CD4-positive, CD25-positive, alpha-beta regulatory T cell (primary cell): ENCODE measurements at places on chromosomes 4 and X. TPM values are rescaled to one million over a fixed set of nuclear protein-coding genes. Genes with fewer than 3 reads are reported as not detected.

RAB40A gene
- not detected for total RNA-seq

FAM47A gene
- total RNA-seq: not detected

OTUD6A gene
- not detected for total RNA-seq

MAMLD1 gene
- total RNA-seq: 1.7 TPM

SSX2B gene
- total RNA-seq: not detected

MAGED4 gene
- total RNA-seq: 0.49 TPM

MAGEB17 gene
- not detected for total RNA-seq

BMP15 gene
- not detected for total RNA-seq

MAGEA4 gene
- not detected for total RNA-seq

CCNA2 gene
- 1.3 TPM for total RNA-seq

DNA sequence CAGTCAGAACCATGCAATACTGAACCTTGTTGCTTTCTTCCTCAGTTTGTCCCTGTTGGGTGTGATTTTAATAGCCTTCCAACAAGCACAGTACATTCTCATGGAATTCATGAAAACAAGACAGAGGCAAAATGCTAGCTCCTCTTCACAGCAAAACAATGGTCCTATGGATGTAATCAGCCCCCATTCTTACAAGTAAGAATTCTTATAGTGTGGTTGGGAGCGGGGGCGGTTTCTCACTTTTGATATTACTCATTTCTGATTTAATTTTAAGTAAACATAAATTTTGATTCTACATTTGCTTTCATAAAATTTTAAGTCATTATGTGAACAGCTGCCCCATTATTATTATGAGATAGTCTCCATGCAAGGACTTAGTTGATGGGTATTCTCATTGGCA is 80.8 kb upstream of the TLR2 start:
- peak; percentile 25 for DNase-seq
- H3K27ac ChIP-seq: no peak overlapping the region

DNA sequence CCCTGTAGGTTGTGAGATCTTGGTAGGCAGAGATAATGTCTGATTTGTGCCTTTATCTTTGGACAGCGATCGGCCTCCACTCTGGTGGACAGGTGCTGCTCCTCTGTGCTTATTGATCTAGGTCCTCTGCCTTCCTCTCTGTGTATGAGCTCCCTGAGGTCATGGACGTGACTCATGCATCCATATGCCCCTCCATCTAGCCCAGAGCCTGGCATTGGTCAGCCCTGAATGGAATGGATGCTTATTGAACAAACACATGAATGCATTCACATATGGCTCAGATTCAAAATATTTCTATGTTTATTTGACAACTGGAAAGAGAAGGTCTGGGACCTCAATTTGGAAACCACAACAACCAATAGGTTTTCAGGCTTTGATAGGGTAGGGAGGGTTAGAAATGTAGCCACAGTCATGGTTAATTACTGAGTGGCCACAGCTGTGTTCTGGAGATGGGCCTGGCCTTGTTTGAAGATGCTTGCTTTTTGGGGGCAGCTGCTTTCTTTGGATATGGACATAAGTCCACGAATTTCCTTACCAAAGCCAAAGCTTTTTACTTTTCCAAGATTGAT is 76.2 kb downstream of the SEL1L3 start:
- no peak overlapping the region for H3K27ac ChIP-seq
- no peaks in the 10 kb centered on the region for H3K4me1 ChIP-seq
- H3K27me3 ChIP-seq: no peaks in the 10 kb centered on the region
- H3K36me3 ChIP-seq: peaks cover 90% of the 10 kb centered on the region
- H3K4me3 ChIP-seq: no peak overlapping the region

DNA sequence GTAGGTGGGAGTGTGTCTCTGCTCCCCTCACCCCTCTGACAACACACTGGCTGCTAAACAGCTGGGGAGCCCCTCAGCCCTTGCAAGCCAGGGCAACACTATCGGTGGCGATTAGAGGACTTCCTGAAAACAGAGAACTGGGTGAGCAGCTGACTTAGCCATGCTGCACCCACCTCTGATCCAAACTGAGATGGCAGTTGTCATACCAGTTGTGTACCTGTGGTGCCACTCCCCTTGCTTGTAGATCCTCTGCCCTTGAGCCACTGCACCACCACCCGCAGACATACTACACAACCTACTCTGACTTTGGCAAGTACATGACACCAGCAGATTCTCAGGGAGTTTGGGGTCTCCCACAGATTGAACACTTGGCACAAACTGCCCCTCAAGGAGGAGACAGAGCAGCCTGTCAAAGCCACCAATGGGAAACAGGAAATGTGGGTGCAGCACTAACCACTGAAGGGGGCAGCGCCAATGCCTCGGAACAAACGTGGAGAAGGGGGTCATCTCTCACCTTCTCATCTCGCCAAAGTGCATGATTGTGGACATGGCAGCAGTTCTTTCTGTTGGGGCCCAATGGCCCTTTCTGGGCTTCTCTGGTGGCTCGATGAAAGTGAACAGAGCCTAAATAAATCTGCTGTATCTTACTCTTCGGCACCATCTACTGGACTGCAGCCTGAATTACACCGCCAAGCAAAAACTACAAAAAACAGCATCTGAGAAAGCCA is 119.8 kb downstream of the NEK1 start:
- no peak overlapping the region for H3K27ac ChIP-seq
- H3K4me1 ChIP-seq: no peaks in the 10 kb centered on the region
- H3K36me3 ChIP-seq: no peaks in the 10 kb centered on the region
- H3K27me3 ChIP-seq: no peaks in the 10 kb centered on the region
- no peak for DNase-seq

- no peaks in the 10 kb centered on the region for H3K36me3 ChIP-seq
- no peak overlapping the region for H3K27ac ChIP-seq
- no peak for DNase-seq
- H3K27me3 ChIP-seq: no peaks in the 10 kb centered on the region
These were observed 77.0 kb upstream of the ENPP6 start for GRCh38 chr4:184294606-184295133.

- no peak overlapping the region for H3K27ac ChIP-seq
- DNase-seq: no peak
- H3K27me3 ChIP-seq: no peaks in the 10 kb centered on the region
- no peak overlapping the region for H3K4me3 ChIP-seq
These were observed 66.2 kb downstream of the NCAPG start for GRCh38 chr4:17876943-17877342.

DNA sequence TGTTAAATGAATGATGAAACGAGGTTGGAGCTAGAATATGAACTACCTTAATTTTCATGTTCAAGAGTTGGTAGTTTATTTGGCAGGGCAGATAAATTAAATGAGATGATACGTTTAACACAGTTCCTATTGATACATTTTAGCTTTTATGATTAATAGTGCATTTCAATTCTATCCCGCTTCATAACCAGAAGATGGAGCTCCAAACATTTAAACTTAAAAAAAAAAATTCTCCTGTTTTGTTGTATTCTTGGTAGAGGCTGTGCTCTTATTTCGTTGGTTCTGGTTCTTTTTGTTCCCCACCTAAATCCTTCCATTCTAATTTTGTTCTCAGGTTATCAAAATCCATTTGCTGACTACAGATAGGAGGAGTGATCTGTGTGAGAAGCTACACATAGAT is 71.8 kb upstream of the PTPN13 start:
- no peak overlapping the region for H3K4me3 ChIP-seq
- no peak for DNase-seq
- H3K27ac ChIP-seq: no peak overlapping the region
- no peaks in the 10 kb centered on the region for H3K27me3 ChIP-seq
- H3K4me1 ChIP-seq: no peaks in the 10 kb centered on the region
- no peaks in the 10 kb centered on the region for H3K36me3 ChIP-seq

DNA sequence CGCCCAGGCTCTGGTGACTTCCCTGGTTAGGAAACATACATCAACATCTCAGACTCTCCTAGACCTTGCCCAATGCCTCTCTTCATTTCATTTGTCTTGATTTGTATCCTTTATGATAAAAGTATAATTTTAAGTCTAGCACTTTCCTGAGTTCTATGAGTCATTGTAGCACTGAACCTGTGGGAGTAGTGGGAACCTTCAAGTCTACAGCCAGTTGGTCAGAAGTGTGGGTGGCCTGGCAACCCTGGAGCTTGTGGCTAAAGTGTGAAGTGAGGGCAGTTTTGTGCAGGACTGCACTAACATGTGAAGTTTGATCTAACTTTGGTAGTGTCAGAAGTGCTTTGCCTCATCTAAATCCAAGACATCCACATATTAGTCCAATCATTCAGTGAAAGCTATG is 259.3 kb upstream of the IGFBP7 start:
- H3K27ac ChIP-seq: no peak overlapping the region
- H3K4me3 ChIP-seq: no peak overlapping the region
- no peaks in the 10 kb centered on the region for H3K36me3 ChIP-seq
- no peaks in the 10 kb centered on the region for H3K4me1 ChIP-seq

GRCh38 chr4:10259976-10260375 is 143.4 kb upstream of the WDR1 start:
- no peaks in the 10 kb centered on the region for H3K4me1 ChIP-seq
- no peak overlapping the region for H3K4me3 ChIP-seq
- no peak overlapping the region for H3K27ac ChIP-seq
- H3K27me3 ChIP-seq: peaks cover 3% of the 10 kb centered on the region

DNA sequence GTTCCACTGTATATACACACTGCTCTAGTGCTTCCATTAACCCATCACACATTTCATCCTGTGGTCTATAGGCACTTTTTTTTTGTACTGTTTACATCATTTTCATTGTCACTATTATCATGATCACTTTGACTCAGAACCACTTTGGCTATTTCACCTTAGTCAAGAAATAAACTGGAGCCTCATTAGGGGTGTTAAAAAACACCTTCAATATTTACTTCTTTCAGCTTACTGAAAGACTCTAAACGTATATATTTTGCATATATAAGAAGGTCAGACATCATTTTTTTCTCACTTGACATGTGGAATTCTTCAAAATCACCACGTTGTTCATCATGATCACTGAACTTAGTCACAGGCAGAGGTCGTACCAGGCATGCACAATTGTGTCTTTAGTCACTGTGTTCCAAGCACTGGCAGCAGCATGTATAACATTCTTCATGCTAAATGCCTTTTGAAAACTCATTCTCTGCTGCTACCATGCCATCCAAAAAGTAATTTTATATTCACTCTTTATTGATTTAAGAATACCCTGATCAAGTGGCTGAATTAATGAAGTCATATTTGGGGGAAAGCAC is 229.2 kb upstream of the ARSJ start:
- H3K4me1 ChIP-seq: no peaks in the 10 kb centered on the region
- H3K27me3 ChIP-seq: peaks cover 3% of the 10 kb centered on the region
- DNase-seq: no peak
- H3K36me3 ChIP-seq: no peaks in the 10 kb centered on the region
- no peak overlapping the region for H3K27ac ChIP-seq
- no peak overlapping the region for H3K4me3 ChIP-seq

- H3K27ac ChIP-seq: no peak overlapping the region
- DNase-seq: no peak
- H3K27me3 ChIP-seq: no peaks in the 10 kb centered on the region
- no peak overlapping the region for H3K4me3 ChIP-seq
- no peaks in the 10 kb centered on the region for H3K36me3 ChIP-seq
These were observed 138.8 kb downstream of the AREG start for GRCh38 chr4:74583757-74584156.

DNA sequence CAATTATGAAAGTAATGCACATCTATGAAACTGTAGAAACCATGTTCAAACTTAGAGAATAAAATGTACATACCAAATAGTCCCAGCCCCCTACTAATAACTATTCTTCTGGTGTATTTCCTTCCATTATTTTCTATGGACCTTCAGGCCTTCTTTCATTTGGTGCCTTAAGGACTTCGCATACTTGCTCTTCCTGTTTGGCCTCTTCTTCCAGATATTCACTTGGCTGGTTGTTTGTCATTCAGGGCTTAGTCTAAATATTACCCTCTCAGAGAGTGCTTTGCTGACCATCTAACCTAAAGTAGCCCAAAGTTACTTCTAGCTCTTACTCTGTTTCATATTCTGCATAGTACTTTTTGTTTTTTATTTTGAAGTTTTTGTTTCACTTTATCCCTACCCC is 70.3 kb upstream of the ARMCX2 start:
- no peak for DNase-seq
- no peak overlapping the region for H3K4me3 ChIP-seq
- no peaks in the 10 kb centered on the region for H3K27me3 ChIP-seq
- no peaks in the 10 kb centered on the region for H3K36me3 ChIP-seq
- H3K4me1 ChIP-seq: no peaks in the 10 kb centered on the region

- H3K4me3 ChIP-seq: no peak overlapping the region
- no peak overlapping the region for H3K27ac ChIP-seq
- H3K4me1 ChIP-seq: no peaks in the 10 kb centered on the region
- DNase-seq: no peak
These were observed 49.2 kb upstream of the UGT2A1 start for GRCh38 chr4:69702201-69702600.

DNA sequence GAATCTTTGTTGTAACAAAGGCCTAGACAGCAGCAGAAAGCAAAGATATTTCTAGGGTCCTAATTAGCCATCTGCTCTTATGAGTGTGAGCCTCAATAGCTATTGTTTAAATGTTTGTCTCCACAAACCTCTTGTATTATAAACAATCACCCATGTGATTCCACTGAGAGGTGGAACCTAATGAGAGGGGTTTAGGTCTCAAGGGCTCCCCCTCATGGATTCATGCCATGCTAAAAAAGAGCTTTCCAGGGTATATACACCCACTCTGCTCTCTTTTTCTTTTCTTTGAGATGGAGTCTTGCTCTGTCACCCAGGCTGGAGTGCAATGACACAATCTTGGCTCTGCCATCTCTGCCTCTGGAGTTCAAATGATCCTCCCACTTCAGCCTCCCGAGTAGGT is 42.1 kb downstream of the TRIM61 start:
- no peak overlapping the region for H3K27ac ChIP-seq
- H3K4me3 ChIP-seq: no peak overlapping the region
- DNase-seq: no peak
- no peaks in the 10 kb centered on the region for H3K4me1 ChIP-seq
- no peaks in the 10 kb centered on the region for H3K27me3 ChIP-seq

- no peaks in the 10 kb centered on the region for H3K27me3 ChIP-seq
- H3K4me1 ChIP-seq: no peaks in the 10 kb centered on the region
- no peak for DNase-seq
- H3K36me3 ChIP-seq: no peaks in the 10 kb centered on the region
- no peak overlapping the region for H3K4me3 ChIP-seq
These were observed 2329.9 kb downstream of the ARAP2 start for GRCh38 chr4:33914386-33914785.

GRCh38 chrX:51332188-51332942 is at the start of gene NUDT10:
Gene NUDT10 (plus strand): TSS chrX:51332822. CDS start chrX:51332966, 144 bp downstream.
- H3K27ac ChIP-seq: no peak within 1 kb of the TSS
- H3K4me3 ChIP-seq: no peak within 1 kb of the TSS
- no peaks in the 10 kb centered on the region for H3K4me1 ChIP-seq
- H3K27me3 ChIP-seq: no peaks in the 10 kb centered on the region

GRCh38 chr4:76697129-76697803 is 200.7 kb downstream of the SOWAHB start:
- DNase-seq: peak; percentile 54
- H3K36me3 ChIP-seq: no peaks in the 10 kb centered on the region
- no peaks in the 10 kb centered on the region for H3K4me1 ChIP-seq
- no peak overlapping the region for H3K4me3 ChIP-seq

DNA sequence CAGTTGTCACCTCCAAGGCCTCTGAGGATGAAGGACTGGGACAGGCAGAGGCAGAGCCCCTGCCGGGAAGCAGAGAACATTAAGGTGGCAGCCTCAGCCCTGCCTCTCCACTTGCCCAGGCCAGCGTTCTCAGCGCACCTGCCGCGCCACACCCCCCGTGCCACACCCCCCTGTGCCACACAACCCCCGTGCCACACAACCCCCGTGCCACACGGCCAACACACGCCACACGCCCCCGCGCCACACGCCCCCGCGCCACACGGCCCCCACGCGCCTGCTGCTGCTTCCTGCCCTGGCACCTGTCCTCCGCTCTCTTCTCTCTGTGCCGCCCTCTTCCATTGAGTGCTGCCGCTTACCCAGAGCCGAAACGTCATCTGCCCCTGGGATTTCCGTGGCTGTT is 58.0 kb upstream of the ZFP42 start:
- H3K4me1 ChIP-seq: no peaks in the 10 kb centered on the region
- H3K4me3 ChIP-seq: no peak overlapping the region
- no peak for DNase-seq
- H3K27ac ChIP-seq: no peak overlapping the region
- no peaks in the 10 kb centered on the region for H3K27me3 ChIP-seq
- H3K36me3 ChIP-seq: no peaks in the 10 kb centered on the region
